Stomach (tissue), 19 donors: ENCODE measurements at places on chromosomes 4 and X. TPM values are rescaled to one million over a fixed set of nuclear protein-coding genes. Genes with fewer than 3 reads are reported as not detected.

GRCh38 chr4:80252427-80252826 is 14.0 kb upstream of the FGF5 start:
- no peak for DNase-seq

- no peak for DNase-seq
Measured at GRCh38 chr4:108590776-108591175, 29.6 kb upstream of the RPL34 start.

DNA sequence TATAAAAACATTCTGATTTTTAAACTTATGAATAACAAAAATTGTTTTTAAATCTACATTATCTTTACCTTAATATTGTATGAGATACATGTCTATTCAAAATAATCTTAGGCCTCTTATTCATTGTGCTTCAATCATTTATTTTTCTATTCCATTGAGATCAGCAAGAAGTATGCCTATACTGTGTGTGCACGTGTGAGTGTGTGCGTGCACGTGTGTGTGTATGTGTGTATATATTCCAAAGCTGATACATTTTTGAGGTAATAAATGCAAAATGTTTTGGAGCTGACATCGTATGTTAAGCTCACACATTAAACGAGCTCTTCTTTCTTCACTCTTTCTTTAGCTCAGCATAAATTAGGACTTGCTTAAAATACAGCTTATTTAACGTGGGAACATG is 1701.2 kb upstream of the PCDH10 start:
- DNase-seq: no peak

- no peak for DNase-seq
Measured at GRCh38 chr4:8282134-8282641, 12.6 kb downstream of the HTRA3 start.

DNA sequence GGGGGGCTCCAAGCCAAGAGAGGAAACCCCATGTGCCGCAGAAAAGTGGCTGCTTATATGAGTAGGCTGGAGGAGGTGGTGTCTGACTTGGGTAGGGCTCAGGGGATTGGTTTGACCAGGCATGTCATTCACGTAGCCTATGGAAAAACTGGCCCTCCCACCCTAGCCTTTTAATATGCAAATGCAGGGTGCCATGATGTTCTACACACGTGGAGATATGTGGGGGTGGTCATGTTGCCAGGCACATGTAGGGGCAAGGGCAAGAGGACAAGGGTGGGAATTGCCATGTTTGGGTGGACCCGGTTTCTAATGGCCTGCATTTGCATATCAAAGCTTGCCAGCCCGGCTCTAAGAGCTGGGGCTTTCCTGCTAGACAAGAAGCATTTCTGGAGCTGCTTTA is 86.9 kb upstream of the SHISA3 start:
- DNase-seq: no peak

CYBB gene
- 24.4 TPM for total RNA-seq
